ENCODE measurements at places on chromosomes 13 and 19. TPM values are rescaled to one million over a fixed set of nuclear protein-coding genes. Genes with fewer than 3 reads are reported as not detected.

The CCDC8 gene
- total RNA-seq = 10.2 TPM

DNA sequence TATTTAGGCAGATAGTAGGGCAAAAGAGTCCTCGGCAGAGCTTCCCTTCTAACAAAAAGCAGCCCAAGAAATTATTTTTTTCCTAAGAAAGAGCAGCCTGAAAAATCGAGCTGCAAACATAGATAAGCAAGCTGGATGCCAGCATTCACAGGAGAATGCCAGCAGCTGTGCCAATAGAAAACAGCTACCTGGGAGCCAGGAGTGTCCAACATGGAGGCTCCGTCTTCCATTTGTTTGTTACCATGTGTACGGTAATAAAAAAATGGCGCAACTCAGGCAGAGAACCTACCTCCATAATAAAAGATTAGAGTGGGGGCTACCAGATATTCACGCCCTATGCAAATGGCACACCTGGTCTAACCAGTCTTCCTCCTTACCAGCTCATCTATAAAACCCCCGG, 77.6 kb upstream of the IPO5 start:
- DNase-seq = no peak

GRCh38 chr13:105918842-105919741, 616.4 kb downstream of the EFNB2 start:
- DNase-seq = peak; percentile 82

DNA sequence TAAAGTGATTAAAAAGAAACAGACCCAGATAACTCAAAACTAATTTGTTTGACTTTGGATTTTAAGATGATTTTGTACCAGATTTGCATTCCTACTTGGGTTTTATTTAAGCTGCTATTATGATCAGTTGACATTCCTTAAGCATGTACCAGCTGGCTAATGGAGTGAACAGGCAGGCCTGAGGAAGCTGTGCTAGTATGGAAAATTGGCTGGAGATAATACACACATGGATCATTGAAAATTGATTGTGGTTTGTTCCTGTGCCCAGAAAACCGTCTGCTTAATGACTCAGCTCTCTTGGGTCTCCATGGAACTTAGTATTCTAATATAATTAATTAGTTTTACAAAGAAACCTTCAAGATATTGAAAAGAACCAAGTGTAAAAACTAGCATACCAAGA, 22.6 kb downstream of the POLR1D start:
- peak; percentile 92 for DNase-seq

DNA sequence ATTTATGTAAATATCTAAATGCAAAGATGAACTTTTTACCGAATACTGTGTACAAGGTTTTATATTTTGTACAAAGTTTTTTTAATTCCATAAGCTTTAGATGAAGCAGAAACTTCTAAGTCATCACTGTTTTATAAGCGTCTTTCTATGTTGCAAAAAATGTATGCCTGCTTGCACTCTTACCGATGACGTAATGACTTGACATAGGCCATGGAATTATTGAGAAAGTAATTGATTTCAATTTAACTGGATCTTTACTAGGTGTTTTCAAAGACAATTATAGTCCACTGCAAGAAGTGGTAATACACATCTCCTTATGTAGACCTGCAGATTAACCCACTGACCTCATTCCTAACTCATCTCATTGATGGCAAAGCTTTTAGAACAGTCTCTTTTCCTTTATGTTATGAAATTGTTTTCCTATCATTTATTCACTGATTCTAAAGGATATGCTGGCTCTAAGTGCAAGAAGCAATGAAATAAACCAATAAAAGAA, 10.4 kb downstream of the DACH1 start:
- no peak for DNase-seq

DNA sequence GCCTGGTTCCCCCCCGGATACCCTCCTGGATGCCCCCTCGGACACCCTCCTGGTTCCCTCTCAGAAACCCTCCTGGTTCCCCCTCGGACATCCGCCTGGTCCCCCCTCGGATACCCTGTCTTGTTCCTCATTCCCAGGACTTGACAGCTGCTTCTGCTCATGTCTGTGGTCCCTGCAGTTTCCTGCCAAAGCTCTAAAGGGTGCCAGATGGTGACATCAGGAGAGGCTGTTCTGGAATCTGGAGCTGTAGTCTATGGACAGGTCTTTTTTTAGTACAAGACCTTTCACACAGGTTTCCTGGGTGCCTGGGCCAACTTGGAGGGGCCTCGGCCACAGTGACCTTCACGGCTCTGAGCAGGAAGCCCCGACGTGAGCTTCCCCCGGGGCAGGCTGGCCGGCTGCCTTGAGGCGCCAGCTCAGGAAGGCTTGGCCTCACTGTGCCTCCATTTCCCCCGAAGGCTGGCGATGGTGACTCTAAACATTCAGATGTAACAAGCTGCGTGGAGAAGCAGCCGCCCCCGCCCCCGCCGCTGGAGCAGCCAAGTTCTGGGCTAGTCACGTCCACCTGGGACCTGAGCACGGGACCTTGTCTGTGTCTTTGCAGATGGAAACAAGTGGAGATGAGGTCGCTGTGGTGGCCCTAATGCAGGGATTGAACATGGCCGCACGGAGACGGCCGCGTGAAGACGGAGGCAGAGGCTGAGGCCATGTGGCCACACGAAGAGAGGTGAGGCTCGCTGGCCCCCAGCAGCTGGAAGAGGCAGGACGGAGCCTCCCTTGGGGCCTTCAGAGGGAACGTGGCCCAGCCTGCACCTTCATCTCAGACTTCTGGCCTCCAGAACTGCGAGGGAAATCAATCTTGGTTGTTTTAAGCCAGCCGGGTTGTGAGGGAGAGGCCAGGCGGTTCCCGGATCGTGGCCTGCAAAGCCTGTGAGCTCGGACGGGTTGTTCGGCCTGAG, 12.7 kb downstream of the SGTA start:
- peak; percentile 47 for DNase-seq

Data from IMR-90 (cell line).